Mesenteric fat pad (tissue), 1 donor: ENCODE measurements at places on chromosomes 5 and 9.

- DNase-seq, result no peak
Observed at GRCh38 chr9:72893437-72893836, 59.4 kb downstream of the ALDH1A1 start.

DNA sequence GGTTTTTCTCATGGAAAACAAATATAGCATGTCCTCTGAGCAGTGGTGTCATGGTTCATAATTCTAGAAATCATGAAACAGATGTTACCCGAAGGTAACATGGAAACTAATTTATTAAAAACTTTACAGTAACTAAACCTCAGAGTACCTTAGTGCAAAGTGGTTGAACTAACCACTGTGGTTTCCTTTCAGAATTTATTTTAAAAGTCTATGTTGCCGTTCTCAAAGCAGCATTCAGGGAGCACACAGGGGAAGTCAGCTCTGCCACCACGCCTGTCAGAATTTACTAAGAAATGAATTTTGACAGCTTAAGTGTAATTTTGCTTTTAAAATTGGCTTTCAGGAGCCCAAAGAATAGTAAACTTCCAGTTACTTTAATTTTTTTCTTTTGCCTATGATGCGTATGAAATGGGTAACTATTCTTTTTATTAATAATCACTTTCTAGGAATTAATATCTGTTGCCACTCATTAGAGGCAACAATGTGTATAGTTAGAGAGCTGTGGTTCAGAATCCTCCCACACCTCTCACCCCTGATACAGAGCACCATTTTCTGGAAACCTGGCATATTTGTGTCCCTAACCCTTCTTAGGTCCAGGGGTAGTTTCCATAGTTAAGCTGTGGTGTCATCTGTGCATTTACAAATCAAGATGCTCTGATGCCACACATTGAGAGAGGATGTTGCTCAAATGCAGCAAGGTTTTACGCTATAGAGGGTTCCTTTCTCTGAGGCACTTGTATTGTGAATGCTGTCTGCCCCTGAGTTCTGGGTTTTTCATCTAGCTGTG is 202.6 kb downstream of the ZSWIM6 start:
- no peak for DNase-seq

- DNase-seq, result no peak
Observed at GRCh38 chr5:1341863-1342262, 3.0 kb downstream of the CLPTM1L start.

DNA sequence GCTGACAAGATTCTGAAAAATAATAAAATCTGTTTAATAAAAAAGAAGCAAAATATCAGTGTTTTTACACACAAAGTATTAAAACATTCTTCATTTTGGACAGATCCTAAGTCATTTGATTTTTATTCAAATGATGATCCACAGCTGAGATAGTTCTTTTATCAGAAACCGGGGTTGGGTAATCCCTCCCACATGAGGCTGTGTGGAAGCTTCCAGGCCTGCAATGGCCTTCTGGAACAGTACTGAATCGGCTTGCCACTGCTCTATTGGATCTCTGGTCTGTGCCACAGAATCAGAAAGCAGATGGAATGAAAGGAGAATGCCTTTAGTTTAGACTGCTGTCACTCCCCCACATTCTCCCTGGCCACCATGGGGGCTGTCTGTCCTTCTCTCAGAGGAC is 6.1 kb upstream of the C5orf58 start:
- no peak for DNase-seq

DNA sequence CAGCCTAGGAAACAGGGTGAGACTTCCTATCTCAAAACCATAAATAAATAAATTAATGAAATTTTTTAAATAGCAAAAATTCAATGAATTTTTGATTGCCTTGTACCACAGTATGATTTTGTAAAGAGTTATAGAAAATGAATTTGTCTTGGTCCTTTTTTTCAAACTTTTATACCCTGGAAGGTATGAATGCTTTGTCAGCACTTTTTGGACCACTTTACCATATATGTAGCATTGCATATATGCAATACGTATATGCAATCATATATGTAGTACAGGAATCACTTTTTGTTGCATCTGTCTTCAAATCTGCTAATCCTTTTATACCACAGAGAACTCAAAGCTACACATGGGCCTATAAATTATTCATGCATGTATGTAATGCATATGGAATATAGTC is 9.2 kb upstream of the SMIM15 start:
- DNase-seq, result no peak

- DNase-seq, result no peak
Observed at GRCh38 chr9:34571481-34571810, 18.1 kb downstream of the CNTFR start.

DNA sequence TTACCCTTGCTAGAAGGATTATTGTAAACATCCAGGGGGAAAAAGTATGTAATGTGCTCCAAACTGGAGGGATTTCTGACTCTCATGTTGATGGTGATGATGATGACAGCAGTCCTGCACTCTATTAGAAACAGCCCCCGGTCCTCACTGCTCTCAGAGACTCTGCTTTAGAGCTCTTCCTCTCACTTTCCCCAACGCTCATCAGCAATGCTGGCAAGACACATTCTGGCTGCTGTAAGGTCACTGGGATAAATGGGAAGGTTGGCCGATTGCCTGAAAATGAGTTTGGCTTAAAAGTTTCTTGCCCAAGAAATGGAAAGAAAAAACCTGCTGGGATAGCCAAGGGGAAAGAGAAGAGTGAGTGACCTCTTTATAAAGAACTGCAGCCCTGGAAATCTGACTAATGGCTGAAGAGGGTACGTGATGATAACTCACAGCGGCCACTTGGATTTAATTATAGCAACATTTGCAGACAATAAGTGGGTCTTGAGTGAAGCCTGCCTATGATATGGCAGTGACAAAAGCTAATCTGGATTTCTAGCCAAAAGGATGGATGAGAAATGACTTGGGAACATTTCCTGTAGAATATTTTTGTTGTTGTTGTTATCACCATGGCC is 235.8 kb downstream of the TMEM38B start:
- no peak for DNase-seq

- no peak for DNase-seq
Observed at GRCh38 chr9:126295936-126296600, 30.6 kb upstream of the MVB12B start.

DNA sequence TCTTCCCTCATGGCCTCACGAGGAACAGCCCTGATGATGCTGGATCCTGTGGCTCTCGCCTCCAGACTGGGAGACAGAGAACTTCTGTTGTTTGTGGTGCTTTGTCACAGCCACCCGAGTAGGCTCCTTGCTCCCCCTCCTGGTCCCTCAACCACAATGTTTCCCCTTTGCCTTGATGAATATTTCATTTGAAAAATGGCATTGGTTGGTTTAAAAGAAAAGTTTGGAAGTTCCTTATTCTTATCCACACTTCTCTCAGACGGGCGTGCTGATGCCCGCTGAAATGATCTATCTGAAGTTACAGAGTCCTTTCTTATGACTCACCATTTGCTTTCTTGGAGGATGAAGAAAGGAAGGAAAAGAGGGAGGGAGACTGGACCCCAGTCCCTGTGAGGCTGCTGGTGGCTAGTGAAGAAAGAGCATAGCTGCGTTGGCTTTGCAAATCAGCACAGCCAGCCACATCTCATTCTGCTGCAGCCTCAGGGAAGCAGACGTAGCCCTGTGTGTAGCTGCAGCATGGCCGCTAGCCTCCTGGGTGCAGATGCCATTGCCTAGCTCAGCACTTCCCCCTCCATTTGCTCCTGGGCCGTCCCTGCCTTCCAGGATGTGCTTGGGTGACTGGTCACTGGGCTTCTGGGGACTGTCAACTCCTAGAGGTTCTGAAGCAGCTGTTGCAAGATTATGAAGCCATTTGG is 185.9 kb downstream of the ERCC6L2 start:
- DNase-seq, result no peak

DNA sequence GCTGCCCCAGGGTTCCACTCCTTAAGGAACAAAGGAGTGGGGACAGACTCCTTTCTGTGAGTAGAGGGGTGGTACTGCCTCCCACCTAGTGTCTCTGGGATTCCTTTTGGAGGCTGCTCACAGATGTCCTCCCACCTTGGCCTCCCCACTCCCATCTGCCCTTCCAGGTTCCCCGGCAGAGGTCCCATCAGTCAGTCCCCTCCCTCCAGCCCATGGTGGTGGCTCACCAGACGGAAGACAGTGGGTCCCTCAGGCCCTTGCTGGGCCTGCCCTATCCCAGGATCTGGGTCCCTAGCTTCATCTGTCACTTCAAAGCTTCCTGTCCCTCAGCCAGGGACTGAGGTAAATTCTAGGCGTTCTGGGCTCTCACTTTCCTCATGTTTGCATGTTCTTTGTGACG is 35.6 kb upstream of the NEK6 start:
- no peak for DNase-seq

- no peak for DNase-seq
Observed at GRCh38 chr5:159581502-159582249, 251.4 kb upstream of the IL12B start.

GRCh38 chr9:124835026-124835557 is 18.2 kb upstream of the WDR38 start:
- no peak for DNase-seq

DNA sequence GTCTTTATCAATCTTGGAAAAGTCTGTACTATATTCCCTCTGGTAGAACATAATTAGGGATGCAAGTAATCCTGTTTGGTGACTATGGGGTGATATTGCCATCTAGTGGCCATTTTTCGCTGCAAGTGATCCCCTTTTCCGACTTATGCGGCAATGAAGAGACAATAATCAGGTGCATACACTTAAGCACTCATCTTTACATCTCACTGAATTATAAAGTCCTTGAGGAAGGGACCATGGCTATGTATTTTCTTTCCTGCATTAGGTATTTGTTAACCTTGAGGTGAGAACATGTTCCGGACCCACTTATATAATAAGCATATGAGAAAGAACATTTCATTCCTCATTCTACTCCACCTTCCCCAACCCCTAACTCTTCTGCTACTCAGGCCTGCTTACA is 19.6 kb upstream of the LIX1 start:
- no peak for DNase-seq

DNA sequence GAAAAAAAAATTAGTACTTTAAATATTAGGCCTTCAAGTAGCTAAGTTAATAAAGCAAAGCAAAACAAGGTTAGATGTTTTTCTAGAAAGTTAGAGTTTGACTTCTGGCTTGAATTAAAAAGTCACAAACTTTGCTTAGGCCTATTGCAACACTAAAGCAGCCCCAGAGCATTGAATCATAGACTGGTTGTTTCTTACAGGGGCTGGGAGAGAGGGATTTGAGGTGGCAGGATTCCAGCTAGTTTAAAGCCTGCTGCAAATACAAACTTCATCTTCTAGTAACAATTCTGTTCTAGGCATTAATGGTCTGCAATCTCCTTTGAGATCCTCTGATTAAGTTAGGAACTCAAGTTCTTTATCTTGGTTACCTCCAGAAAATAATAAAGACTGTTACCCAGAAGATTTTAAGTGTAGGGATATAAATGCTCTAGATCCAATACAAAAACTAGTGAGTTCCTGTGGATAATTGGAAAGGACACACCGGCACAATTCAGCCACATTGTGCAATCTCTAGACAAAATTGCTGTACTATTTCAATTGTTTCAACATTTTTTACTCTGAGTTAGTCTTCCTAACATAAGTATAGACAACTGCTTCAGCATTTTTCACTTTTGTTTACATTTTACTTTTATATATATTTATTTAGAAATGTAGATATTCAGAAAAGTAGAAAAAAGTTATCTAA is 12.6 kb downstream of the OR13C5 start:
- DNase-seq, result no peak

- DNase-seq, result no peak
Observed at GRCh38 chr9:135978642-135979546, 17.7 kb upstream of the UBAC1 start.

- DNase-seq, result no peak
Observed at GRCh38 chr5:119897537-119898370, 268.4 kb downstream of the FAM170A start.

DNA sequence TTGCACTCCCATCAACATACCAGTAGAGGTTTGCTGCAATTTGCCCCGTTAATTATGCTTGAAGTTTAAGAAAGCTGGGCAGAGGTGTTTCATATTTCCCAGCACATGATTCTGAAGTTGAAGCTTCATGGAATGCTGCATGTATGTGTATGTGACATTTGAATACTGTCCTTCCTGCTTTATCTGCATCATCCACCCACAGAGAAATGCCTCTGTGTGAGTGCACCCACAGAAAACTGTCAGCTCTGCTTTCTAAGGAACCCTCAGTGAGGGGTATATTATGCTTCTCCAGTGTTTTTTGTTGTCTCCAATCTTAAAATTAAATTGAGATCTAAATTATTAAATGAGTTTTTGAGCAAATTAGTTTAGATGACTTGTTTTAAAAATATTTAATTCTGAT is 358.1 kb upstream of the PIK3R1 start:
- DNase-seq, result no peak

DNA sequence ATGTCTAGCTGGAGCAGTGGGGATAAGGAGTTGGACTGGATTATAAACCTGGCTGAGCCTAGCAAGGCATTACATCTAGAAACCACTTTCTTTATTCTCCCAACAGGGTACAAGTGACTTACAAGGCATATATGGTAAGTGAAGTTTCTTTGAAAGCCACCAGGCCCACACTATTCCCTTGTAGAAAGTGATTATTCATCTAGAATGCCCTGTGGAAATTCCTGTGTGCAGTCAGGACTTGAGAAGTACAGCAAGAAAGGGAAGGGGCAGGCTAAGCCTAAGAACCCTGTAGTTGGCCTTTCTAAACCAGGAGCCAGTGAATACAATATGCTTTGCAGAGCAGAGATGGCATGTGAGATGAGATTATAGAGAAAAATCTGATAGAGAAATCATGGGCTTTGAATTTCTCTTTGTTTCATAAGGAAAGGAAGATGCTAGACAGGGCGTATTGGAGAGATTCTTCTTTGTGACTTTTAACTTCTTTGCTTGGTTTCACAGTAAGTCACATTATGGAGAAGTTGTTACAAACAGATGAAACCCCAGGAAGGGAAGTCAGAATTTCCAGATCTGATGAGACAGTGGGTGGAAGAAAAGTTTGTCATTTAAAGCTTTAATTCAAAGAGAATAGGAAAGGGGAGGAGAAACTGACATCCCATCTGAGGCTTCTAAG is 321.7 kb downstream of the NDUFS4 start:
- no peak for DNase-seq

- DNase-seq, result no peak
Observed at GRCh38 chr5:54390015-54390414, 65.5 kb upstream of the HSPB3 start.

DNA sequence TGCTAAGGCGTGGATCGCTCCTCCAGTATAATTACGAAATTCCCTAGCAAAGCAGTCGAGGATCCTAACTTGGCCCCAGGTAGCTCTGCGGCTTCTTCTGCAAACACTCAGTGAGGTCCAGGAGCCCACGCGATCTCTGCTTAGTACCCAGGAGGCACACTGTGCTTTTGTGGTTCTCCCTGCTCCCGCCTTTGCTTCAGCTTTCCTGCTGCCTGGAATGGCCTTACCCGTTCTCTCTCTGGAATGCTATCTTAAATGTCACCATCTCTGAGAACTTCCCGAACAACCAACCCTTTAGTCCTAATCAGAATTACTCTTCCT is 639 bp downstream of the INVS start:
- DNase-seq, result no peak

GRCh38 chr5:94705427-94705826 is 87.0 kb downstream of the SLF1 start:
- no peak for DNase-seq

GRCh38 chr5:164277720-164278119 is 772.3 kb downstream of the MAT2B start:
- DNase-seq, result no peak
